Nucleus accumbens (tissue), 56 donors: ENCODE measurements at places on chromosomes 12 and 14.

GRCh38 chr14:88831284-88831683 lies 6.8 kb downstream of the TTC8 start:
- DNase-seq = no peak

DNA sequence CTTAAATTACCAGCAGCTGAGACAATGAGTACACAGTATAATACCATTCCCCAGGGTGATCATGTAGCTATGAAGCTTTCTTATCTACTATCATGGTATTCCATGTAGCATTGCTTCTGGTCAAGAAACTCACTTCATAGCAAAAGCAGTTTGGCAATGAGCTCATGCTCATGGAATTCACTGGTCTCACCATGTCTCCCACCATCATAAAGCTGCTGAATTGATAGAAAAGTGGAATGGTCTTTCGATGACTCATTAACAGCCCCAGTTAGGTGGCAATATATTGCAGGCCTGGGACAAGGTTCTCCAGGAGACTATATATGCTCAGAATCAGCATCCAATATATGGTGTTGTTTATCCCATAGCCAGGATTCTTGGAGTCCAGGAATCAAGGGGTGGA lies 553.7 kb downstream of the FOXG1 start:
- no peak for DNase-seq

- DNase-seq = no peak
Measured at GRCh38 chr14:26687301-26687837, 89.5 kb upstream of the NOVA1 start.

DNA sequence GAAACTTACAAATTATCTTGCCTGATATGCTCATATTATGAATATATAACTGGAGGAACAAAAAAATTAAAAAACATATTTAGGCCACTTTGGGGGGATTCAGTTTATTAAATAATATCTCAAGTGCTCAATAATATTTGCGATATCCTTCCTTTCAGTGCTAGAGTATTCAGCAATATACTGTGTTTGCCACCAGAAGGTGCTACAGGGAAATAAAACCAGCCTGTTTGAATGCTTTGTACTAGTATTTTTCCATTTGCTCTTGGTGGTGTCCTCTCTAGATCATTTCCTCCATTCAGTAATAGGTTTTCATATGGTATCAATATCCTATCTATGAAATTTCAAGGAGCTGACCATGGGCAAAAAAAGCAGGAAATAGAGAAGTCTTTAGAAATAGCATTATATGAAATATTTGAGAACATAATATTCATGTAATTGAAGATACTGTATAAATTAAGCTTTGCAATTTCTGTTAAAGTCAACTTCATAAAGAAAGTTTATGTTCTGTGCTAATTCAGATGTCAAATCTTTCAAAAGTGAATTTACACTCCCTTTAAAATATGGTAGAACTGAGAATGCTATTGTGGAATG lies 106.2 kb upstream of the NAV3 start:
- no peak for DNase-seq

DNA sequence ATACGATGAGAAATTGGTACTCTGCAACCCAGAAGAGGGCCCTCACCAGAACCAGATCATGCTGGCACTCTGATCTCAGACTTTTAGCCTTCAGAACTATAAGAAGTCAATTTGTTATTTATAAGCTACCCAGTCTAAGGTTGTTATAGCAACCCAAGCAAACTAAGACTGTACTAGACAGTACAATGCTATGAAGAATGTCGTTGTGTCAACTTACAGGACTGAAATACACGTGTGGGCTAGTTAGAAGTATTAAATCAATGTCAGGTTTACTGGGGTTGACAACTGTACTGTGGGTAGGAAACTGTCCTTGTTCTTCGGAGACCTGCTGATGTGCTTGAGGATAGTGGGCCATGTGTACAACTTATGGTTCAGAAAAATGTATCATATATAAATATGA lies 19.7 kb downstream of the DUSP16 start:
- DNase-seq = no peak

GRCh38 chr12:116157845-116158267 lies 119.6 kb downstream of the MED13L start:
- no peak for DNase-seq

- no peak for DNase-seq
Measured at GRCh38 chr14:32438517-32438916, 109.4 kb downstream of the AKAP6 start.

DNA sequence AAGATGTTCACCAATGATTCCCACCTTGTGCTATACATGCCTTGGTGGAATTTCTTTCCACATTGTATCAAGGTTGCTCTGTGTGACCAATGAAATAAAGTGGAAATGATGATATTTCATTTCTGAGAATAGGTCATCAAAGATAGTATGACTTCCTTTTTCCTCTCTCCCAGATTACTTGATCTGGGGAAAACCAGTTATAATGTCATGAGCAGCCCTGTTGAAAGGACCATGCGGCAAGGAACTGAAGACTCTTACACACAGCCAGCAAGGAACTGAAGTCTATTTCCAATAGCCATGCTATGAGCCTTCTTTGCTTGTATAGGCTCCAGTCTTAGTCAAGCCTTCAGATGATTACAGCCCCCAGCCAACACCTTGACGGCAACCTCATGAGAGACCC lies 11.7 kb downstream of the KLRD1 start:
- no peak for DNase-seq

DNA sequence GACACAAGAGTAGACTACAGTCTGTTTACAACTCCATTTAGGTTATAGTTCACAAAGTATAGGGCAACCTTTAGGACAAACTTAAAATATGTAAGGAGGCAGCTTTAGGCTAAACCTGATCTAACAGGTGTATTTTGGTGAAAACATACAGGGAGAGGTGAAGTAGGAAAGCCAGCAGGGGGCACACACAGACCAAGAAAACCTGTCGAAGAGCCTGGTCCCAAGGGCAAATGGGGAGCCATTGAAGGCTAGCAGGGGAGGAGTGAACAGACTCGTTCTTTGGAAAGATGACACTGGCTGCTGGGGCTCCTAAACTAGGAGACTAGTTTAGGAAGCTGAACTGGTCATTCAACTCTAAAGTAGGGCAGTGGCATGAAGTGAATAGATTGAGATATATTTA lies 138.8 kb upstream of the WSCD2 start:
- no peak for DNase-seq

DNA sequence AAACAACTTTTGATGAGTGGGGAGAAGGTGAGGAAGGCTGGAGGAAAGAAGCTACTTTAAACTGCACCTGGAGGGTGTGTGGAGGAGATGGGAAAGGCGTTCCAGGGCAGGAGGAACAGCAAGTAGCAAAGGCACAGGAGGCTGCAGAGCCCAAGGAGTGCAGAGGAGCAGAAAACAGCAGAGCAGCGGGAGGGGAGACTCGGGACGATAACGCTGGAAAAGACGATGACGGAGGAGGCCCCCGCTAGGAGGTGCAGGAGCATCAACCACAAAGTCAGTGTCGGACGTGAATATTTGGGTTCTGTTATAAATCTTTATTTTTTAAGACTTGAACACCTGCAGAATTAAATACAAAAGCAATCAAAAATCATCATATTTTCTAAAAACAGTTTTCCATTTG lies 44.9 kb downstream of the LGMN start:
- no peak for DNase-seq

GRCh38 chr12:65196762-65197567 lies 27.6 kb downstream of the LEMD3 start:
- DNase-seq = no peak

DNA sequence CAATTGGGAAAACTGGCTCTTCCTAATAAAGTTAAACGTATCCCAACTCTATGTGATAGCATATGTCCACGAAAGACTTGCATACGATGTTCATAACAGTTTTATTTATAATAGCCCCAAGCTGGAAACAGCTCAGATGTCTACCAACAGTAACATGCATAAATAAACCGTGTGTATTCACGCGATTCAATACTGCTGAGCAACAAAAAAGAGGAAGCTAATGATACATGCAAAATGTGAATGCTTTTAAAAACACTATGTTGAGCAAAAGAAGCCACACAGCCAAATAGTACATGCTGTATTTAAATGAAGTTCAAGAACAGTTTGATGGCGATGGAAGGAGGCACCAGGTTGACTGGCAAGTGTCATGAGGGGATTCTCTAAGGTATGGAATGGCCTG lies 55.7 kb downstream of the TRIM9 start:
- DNase-seq = no peak

DNA sequence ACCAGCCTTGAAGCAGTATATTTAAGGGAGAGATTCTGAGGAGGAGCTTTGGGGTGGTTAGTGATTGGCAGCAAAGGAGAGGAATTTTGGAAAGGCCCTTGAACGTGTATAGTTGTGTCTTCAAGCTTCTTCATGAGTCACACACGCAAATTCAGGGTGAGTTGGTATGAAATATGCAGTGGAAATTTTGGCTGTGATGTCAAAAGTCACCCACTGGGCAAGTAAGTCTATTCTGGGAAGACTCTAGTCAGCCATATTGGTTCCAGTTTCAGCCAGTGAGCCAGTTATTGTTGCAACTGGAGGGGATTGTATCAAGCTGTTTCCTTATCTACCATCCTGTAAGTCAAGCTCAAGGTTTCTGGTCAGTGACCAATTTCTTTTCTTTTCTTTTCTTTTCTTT lies 32.0 kb upstream of the VASH1 start:
- no peak for DNase-seq

DNA sequence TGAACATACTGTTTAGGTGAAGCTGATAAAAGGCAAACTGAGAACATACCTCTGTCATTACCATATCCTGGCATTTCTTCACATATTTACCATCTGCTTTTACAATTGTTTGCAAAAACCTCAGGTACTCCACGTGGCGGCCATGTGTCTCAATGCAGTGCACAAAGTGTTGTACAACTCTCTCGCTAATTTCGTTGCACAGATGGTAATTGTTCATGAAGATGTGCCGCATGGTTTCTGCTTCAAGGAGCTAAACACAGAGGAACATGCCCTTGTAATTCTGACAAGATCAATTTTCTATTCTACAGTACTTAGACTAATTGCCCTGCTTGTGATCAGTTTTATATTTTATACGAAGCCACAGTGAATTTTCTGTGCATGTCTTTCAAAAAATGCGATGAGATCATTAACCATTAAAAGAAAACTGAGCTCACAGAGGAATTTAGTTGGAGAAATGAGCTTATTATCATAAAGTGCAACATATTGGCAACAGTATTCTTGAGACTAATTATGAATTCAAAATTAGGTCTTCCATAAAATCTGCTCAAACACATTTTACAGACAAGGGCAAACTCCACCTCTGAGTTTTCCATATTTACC lies 233.8 kb downstream of the ITPR2 start:
- DNase-seq = no peak

- DNase-seq = no peak
Measured at GRCh38 chr12:124658806-124659402, 91.5 kb upstream of the NCOR2 start.

- DNase-seq = peak; percentile 27
Measured at GRCh38 chr12:109110988-109111495, 5.3 kb upstream of the ACACB start.

- DNase-seq = no peak
Measured at GRCh38 chr14:92922883-92923743, at the start of gene CHGA. TSS of gene CHGA (plus strand) at chr14:92923150. CDS start at chr14:92923360, 210 bp downstream.

DNA sequence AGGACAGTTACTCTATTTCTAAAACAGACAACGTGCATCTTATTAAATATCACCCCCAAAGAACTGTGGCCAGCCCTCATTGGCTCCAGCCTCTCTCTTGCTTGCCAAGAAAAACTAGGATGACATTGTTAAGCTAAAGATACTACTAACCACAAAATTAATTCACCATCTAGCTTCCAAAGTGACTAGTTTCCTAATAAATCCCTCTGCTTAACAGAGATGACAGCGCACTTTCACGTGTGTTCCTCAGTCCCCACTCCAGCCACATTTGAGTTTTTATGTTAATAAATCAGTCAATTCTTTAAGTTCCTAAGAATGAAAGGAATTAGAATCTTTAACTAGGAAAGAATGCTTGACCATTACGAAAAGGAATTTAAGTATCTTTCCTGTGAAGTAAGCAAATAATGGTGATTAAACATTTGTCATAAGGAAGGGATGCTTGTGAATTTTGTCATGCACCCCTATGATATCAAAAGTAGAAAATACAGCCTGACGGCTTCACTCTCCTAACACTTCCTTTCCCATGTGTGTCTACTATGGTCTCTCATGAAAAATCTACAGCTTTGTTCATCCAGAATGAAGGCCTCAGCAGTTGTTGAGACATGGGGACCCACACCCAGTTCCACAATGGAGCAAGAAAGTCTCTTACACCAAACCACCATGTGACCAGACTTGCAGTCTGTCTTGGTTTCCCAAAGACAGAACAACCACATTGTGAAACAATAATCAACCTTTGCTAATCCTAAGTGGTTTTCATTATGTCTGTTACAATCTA lies 8.1 kb downstream of the CORO1C start:
- DNase-seq = no peak

DNA sequence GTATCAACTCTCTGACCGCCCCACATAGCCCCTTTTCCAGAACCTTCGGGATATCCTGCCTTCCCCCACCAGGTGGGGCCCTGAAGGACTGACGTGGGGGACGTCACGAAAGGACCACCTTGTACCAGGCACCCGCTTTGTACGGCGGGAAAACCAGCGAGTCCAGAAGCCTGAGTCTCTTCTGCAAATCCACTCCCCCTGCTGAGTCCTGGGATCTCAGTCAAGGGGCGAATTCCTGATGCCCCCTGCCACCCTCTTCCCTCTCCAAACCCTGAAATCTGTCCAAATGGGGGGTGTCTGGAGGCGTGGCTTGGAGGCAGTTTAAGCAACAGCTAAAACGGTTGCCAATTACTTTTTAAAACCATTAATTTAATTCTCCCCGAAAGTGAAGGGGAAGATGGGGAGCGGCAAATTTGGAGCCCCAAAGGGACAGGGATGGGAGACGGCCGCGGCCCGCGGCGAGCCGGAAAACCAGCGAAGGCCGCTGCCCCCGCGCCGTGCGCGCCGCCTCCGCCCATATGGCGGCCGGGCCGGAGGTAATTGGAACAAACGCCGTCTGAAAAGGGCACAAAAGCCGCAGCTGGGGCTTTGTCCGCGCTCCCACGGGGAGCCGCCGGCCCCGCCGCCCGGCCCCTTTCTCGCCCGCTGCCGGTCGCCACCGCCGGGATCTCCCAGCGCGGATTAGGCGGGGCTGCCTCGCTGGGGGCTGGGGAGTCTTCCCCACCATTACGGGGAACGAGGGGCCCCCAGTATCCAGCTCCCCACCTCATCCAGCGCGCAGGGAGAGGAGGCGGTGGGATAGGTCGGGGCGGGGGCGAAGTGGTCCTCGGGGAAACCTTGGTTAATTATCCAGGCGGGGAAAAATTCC lies 6.6 kb downstream of the LHX5 start:
- DNase-seq = no peak

DNA sequence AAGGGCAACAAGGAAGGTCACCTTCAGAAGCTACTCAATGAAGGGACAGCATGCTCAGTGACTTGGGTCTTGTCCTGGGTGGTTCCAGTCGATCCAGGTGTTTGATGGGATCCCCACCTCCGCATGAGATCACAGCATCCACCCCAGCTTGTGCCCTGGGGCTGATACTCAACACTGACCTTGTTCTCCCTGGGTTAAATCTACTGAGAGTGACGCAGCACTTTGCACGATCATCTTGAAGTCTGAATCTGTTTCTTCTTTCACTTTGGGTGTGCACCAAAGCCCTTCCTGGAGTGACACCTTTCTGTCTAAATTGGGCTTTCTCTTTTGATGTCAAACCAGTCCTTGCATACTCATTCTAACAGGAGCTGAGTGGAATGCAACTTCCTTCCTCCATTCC lies 13.8 kb downstream of the NOS1 start:
- no peak for DNase-seq
